ENCODE measurements at places on chromosomes 5 and 9.

DNA sequence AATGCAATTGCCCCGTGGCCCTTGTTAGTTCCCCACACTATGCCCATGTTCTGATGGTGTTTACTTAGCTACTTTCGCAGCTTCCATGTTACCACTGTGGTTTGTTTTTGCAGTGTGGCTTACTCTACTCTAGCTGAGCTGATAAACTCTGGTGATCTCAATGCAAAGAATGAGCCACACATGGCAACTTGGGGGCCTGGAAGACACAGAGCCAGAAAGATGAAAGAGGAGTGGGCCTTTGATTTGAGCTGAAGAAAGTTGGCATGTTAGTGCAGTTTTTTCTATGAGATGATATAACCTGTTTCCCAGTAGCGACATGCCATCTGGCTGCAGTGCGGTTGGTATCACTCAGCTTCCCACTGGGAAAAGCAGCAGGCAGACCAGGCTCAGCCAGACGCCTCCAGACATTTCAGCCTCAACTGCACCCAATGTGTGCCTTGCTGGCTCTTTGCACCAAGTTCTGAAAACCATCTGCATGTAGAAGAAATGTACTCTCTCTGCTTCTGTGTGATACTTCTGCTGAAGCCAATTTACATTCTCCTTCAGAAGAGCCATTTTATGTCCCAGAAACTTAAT lies 329.4 kb downstream of the ARHGEF28 start:
- DNase-seq = no peak

DNA sequence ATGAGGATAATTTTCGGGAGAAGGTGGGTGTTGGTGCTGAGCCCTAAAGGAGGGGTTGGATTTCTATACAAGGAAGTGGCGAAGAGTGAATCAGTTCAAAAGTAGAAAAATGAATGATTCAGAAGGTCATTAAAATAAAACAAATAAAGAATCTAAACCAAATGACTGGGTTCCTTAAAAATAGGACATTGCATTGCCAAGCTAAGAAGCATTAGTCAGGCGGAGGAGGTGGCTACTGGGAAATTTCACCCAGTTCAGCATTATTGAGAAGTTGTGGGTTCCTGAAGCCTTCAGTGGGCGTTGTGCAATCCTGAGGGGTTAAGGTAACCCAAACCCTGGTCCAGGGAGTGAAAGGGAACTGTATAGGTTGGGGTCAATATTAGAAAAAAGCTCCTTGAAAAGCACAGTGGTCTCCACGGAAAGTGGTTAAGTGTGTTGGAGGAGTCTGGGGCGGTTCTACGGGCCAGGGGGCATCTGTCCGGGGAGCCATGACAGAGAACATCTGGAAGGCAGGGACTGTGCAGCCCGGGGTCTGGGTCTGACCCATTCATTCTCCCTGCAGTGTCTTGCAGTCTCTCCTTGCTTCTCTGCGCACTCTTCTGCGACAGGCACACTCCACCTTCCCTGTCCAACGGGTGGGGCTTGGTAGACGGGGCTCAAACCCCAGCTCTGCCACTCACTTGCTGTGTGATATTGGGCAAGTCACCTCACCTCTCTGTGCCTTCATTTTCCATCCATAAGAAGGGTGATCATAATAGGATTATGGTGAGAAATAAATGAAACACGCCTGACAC lies 27.6 kb upstream of the DUSP1 start:
- DNase-seq = no peak

GRCh38 chr5:146765089-146765832 lies 113.3 kb downstream of the PPP2R2B start:
- no peak for DNase-seq

- DNase-seq = peak; percentile 21
Observed at GRCh38 chr5:141701360-141702119, 19.5 kb upstream of the ARAP3 start.

DNA sequence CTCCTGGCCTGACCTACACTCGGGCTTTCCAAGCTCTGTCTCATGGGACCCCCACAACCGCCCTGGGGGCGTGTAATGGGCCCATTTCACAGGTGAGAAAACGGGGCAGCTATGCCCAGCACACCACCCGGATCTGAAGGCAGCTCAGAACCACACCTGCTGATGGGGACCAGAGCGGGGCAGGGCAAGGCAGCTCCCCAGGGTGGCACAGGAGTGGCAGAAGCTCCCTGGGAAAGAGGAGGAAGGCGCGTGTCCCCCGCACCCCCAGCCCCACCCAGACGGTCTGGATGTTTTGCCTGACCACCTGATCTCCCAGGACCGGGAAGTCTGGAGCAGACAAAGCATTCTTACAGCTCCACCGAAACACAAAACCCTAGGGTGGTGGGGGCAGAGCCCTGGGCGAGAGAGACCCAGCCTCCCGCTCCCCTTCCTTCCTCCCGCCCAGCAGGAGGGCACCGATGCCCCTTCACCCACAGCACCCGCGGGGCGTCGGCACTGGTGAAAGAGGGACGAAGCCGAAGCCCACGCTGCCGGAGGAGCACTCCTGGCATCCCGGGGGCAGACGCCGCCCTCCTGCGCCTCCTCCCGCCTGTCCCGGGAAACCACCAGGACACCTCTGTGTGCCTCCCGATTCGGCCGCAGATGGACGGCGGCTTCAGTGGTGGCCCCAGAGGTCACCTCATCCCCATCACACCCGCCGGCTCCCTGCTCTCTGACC lies 14.5 kb downstream of the NOTCH1 start:
- no peak for DNase-seq

- DNase-seq = no peak
Observed at GRCh38 chr5:88873447-88873846, 9.5 kb downstream of the MEF2C start.

GRCh38 chr9:22790329-22790728 lies 343.7 kb downstream of the DMRTA1 start:
- no peak for DNase-seq

- no peak for DNase-seq
Observed at GRCh38 chr5:175535796-175536195, 57.4 kb downstream of the SFXN1 start.

All from muscle of back (tissue), 13 donors.